ENCODE measurements at places on chromosomes 3 and 15. TPM values are rescaled to one million over a fixed set of nuclear protein-coding genes. Genes with fewer than 3 reads are reported as not detected.

GRCh38 chr3:125634336-125634950 is 39.1 kb upstream of the OSBPL11 start:
- no peak for DNase-seq

GRCh38 chr3:104367000-104367399 is 999.7 kb upstream of the ALCAM start:
- DNase-seq: peak; percentile 44

GRCh38 chr3:169953462-169954141 is 13.0 kb upstream of the SEC62 start:
- DNase-seq: no peak

GRCh38 chr15:50248994-50249582 is 16.4 kb downstream of the HDC start:
- DNase-seq: no peak

DNA sequence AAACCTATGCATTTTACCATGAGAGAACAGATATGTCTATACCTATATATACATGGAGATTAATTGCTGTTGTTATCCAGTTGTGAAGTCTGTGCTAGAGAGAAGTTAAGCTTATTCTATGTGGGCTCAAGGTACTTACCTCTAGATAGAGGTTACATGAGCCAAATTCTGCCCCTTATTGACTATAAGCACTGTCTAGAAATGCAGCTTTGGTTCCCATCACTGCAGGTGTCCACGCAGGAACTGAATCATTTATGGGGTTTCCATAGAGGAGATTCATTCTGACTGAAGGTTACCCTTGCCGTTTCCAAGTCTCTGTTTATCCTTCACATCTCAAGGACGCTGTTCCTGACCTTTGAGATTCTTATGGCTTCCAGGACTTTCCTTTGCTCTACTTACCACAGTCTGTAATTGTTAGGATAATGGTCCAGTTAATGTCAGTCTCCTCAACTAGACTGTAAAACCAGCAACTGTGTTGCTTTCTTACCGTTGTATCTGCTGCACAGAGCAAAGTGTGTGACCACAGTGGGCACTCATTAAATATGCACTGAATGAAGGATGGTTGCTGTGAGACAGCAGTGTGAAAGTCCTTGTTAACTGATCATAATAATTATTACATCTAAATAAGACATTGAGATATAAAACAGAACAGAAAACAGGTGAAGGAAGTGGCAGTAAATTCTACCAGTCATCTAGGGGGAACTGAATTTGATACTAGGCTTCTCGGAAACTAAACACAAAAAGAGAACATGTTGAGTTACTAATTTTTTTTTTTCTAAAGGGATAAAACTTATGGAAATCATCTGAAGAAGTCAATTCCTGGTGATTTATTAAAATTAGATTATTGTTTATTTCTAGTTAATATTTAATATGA is 44.0 kb upstream of the BCL6 start:
- no peak for DNase-seq

GRCh38 chr3:71815340-71816067 is 30.6 kb upstream of the PROK2 start:
- no peak for DNase-seq

DNA sequence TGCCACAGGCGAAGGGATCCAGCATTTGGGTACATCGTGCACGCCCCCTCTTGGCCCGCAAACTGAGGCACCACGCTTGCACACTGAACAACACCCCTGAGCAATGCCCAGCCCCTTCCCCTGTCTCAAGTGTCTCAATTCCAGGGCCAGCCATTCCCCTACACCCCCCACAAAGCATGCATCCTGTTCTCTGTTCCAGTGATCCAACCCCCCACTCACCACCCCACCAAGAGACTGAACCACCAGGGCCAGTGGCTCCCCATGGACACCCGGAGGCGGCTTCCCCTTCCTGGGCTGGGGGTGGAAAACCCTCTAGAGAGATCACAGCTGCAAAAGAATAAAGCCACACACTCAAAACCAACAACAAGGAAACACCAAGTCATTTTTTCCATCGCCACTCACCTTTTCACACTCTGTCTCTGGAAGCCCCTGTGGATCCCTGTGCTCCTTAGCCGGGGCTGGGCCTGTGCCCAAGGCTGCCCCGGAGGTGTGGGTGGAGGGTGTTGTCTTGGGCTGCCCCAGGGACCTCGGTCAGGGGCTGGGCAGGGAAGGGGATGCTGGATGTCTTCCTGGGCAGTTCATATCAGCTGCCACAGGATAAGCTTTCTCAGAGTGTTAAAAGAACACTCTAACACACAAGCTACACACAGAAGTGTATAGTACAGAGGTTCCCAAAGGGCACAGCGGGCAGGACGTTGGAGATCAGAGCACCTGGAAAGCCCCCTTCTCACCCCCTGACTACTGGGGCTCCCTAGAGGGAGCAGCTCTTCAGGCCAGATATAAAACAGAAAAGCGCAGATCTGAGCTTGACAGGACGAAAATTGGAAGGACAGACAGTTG is 92.5 kb downstream of the CHSY1 start:
- DNase-seq: no peak

DNA sequence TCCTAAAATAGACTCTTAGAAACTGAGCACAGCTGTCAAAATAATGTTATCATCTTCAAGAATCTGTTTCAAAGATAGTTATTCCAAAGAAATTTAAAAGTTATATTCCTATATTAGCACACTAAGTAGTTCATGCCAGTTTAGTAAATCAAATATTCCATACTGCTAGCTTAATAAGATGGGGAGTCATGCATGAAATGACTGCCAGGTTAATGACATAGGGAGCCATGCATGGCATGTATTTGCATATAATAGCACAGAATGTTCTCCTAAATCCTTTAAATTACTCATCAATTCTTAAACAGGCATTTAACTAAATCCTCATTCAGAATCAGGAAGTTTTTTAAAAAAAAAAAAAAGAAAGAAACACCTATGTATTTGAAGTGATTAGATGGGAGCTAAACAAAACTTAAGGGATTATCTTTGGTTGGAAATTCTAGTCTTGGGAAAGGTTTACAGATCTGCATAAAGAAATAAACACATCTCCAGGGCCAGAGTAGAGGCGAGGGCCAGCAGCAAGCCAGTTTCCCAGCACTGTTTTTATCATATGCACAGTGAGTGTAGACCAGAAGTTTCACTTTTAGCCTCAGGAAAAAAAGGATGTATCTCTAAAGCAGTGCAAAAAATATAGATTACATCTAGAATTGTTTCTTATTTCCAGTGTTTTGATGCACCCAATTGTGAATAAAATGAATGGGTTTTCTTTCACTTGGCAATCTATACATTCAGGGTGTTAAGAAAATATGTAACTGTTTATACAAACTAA is 366.4 kb upstream of the AGTR1 start:
- no peak for DNase-seq

Gene GUCA1C
- total RNA-seq: not detected

GRCh38 chr3:122975924-122976293 is 51.7 kb downstream of the SEMA5B start:
- DNase-seq: no peak

DNA sequence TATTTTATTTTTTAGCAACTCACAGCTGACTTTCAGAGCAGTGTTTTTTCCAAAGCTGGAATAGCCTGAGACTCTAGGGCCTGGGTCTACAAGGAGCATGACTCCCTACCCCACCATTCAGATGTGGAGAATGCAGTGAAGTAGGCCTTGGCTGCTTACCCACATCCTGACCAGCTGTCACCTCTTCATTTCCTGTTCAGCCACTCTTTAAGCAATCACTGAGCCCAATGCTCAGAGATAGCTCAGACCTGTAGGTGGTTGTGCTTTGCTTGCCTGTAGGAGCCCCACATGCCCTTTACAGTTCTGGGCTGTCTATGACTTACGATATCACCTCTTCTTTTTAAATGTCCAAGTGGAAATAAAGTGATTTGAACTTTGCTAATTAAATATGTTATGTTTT is 148.1 kb downstream of the NEK11 start:
- peak; percentile 30 for DNase-seq

- no peak for DNase-seq
Measured at GRCh38 chr3:74633021-74633420, 18.6 kb upstream of the CNTN3 start.

- no peak for DNase-seq
Measured at GRCh38 chr3:102577082-102577789, 142.4 kb downstream of the ZPLD1 start.

Gene UACA
- 4.9 TPM for total RNA-seq

DNA sequence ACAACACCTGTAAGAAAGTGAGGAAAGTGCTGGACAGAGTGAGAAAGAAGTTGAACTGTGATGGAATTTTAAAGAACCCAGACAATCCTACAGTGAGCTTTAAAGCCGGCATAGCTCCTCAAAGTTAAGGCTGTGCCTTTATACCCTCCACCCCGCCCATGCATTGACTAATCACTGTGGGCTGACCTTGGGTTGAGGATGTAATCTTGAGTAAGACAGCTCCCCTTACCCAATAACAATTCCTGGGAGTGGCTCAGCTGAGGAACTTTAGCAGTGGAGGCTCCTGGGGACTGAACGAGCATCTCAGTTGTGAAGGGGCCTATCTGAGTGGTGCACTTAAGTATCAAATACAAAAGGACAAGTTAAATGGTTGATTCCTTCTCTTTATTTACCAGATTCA is 35.7 kb upstream of the ZNF770 start:
- no peak for DNase-seq

Gene RSL24D1
- 39.4 TPM for total RNA-seq

Gene KCNMB3
- total RNA-seq: 2.0 TPM

DNA sequence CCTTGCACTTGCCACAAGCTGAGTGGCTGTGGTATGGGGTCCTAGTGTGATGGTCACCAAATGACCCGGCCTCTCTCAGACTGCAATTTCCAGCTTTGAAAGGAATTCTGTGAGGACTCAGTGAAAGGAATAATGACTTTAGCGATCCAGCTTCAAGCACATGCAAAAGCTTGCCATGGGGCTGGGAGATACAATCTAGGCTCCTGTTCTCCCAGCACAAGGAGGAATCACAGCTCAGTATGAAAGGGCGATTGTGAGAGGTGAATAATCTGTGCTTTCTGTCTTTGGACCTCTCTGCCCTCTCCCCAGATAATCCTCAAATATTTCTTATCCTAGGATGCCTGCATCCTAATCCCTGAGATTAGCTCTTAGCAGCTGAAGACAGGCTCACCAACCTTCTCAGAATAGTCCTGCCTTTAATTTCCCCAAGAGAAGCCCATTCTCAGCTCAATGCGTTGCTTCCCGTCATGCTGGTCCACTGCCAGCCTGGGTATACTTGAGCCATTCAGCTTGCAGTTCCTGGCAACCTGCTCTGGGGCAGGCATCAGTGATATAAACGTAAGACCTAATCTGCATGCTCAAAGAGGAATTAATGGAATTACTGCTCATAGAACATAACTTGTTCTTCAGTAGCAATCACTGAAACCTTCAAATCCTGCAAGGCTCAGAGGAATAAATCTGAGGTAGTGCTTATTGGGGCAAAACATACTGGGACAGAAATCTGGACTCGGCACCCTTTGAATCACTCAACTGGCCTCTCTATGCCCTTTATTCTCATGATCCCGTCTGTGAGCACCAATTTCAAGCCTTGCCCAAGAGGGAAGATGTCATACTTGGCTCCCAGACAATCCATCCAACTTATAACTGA is 15.1 kb downstream of the TLNRD1 start:
- no peak for DNase-seq

Gene LARP6
- 9.8 TPM for total RNA-seq

Gene TM4SF18
- total RNA-seq: 26.1 TPM

DNA sequence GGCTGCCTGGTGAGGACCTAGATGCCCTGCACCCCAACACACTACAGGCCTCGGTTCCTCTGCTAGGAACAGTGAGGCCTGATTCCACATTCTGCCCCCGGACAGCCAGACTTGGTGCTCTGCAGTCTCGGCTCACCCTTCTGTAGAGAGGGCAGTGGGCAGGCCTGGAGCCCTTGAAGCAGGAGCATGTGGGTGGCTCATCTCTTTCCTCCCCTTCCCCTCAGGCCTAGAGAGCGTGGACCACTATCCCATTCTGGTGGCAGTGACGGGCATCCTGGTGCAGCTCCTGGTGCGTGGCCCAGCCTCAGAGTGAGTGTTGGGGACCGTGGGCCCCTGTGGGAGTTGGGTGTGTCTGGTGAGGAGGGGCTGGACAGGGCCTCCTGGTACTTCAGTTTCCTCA is 3.3 kb downstream of the AMIGO3 start:
- DNase-seq: no peak

Gene PIGX
- 18.7 TPM for total RNA-seq

Gene SUSD5
- total RNA-seq: 0.29 TPM

GRCh38 chr3:100708644-100708988 is 678 bp upstream of the TFG start:
- DNase-seq: peak; percentile 12

GRCh38 chr3:190496859-190497258 is 17.0 kb upstream of the IL1RAP start:
- DNase-seq: no peak

DNA sequence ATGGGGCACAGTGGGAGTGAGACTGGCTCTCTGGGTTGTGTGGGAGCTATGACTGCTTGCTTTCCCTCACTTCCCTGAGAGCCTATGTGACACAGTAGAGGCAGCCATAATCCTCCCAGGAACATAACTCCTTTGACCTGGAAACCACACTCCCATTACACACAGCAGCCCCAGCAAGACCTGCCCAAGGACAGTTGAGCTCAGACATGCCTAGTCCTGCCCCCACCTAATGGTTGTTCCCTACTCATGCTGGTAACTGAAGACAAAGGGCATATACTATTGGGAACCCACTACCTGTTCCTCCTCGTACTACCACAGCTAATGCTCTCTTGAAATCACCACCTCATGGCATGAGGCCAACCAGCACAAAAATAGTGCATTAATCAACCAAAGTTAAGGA is 550.4 kb upstream of the ARPP21 start:
- no peak for DNase-seq

Gene DENND6A
- total RNA-seq: 83.9 TPM

DNA sequence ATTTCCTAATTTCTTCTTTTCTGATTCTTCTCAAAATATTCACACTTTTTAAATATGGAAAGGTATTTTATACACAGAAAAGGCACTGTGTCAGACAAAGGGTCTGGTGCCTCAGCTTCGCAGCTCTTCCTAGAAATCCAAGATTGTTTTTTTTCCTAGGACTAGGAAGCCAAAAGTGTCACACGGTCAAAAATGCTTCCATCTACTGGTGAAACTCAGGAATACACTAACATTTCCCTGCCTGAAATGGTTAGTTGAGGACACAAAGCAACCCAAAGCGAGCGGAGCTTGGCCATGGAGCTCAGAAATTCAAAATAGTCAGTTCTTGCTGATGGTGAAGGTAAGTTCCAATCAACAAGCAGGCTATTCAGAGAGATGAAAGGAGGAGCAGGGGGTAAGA is 426.5 kb upstream of the RASGRP1 start:
- DNase-seq: no peak

Gene GATM
- 31.9 TPM for total RNA-seq

Gene GASK1A
- total RNA-seq: 9.3 TPM

DNA sequence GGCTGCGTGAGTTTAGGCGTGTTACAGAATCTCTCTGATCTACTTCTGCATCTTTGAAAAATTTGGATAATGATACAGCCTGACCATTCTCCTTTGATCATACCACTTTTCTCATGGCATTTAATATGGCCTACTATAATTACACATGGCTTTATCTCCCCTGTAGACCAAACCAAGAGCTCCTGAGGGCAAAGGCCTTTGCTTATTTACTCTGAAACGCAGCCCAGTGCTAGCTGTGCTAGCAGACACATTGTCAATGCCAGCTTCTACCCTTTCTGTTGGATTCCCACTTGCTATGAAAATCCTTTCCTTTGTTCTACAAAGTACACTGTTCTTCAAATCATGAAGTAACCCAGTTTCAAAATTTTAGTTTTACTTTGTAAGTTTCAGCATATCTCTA is 16.5 kb upstream of the VGLL4 start:
- DNase-seq: no peak

Measured in stomach (tissue), 19 donors.